ENCODE measurements at places on chromosomes 1 and 21.

- no peak for DNase-seq
Observed at GRCh38 chr1:48939042-48939441, 162.4 kb upstream of the BEND5 start.

DNA sequence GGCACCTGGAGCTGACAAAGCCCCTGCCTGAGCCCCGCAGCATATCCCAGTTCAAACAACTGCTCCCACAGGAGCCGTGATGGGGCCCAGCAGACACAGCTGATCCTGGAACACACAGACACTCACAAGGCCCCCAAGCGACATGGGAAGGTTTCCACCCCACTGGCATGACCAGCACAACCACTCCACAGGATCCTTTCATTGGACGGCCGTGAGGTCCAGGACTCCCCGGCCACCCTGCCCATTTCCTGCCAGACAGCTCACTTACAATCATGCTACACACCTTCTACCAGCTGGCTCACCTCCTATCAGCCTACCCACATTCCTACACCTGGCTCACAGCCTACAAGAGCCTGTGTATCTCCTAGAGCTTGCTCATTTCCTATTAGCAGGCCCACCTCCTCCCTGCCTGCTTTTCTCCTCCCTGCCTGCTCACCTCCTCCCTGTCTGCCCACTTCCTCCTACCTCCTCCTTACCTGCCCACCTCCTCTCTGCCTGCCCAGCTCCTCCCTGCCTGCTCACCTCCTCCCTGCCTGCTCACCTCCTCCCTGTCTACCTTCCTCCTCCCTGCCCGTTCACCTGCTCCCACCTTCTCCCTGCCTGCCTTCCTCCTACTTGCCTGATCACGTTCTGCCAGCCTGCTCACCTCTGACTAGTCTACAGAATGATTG is 73.9 kb downstream of the MATN1 start:
- DNase-seq: no peak

DNA sequence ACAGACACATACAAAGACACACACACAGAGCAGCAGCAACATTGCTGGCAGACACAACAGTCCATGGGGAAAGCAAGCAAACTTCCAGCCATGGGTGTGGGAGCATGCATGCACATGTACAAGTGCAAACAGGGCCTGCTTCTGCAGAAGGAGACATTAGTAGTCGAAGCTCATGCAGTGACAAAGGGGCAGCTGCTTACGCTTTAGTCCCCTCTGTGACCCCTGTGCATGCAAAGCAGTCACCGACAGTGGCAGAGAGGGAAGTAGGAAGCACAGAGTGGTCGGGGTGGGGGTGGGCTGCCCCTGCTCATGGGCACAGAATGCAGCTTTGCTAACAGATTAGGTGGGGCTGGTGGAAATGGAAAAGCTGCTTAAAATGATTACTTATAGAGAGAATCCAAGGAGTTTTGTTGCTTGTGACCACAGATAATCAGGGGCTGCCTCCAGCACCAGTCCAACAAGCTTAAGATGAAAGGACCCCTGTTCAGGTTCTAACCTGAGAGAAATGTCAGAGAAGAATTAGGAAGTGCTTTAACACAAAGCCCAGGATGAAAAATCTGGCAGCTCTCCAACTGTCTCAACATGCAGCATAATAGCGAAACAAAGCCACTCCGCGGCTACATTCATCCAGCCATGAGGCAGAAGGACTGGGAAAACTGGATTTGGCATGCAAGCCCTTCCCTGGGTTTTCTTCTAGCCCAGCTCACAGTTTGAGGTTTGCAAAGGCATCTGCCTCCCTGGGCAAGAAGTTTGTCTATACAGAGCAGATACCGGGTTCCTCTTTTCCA is 378.9 kb downstream of the KCNH1 start:
- peak; percentile 46 for DNase-seq

- DNase-seq: no peak
Observed at GRCh38 chr1:1173061-1173792, 453 bp upstream of the TTLL10 start.

DNA sequence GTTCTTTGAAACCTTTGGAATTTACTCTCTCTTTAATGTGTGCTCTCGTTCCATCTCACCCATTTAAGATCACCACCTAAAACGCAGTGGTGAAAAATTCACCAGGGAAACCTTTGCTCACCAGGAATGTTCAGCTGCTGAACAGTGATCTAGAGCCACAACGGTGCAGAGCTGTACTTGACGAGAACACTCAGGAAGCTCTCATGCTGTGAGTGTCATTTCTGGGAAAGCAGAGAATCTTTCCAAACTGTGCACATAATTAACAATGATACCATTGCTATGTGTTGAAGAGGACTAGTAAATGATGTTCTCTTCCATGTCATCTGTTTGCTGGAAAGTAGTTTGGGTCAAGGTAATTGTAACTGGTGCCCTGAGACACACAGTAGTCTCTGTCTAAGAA is 117.1 kb downstream of the ZZZ3 start:
- no peak for DNase-seq

DNA sequence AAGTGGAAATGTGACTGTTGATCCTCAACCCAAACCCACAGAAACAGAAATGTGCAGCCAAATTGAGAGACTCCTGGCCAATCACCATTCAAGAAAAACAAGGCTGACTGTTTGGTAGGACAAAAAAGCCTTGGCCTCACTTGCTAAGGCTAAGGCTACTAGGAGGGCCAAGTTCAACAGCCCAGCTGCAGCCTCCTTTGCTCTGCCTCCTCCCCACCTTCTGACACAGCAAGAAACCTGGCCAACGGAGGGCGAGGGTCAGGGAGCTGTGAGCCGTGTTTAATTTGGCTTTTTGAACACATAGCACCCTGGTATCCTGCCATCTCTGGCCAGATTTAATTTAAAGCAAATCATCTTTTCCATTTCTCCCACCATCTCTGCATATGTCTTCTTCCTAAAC is 165.8 kb upstream of the RAB4A start:
- DNase-seq: no peak

- DNase-seq: no peak
Observed at GRCh38 chr1:164713456-164714207, 154.6 kb downstream of the PBX1 start.

DNA sequence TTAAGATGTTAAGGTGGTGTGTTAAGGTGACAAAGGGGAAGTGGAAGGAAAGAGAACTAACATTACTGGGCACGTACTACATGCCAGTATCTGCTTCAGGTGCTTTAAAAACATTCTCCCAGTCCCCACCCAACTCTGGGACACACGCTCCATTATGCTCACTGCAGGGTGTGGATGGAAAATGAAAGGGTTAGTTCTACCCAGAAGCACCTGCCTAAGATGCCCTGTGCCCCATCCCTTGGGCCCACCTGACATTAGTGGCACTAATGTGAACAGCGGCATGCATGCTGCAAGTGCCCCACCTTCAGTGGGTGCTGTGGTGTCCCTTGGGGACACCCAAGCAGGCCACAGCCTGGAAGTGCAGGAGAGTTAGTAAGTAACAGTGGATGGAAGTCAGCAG is 82.9 kb upstream of the CXADR start:
- DNase-seq: no peak

DNA sequence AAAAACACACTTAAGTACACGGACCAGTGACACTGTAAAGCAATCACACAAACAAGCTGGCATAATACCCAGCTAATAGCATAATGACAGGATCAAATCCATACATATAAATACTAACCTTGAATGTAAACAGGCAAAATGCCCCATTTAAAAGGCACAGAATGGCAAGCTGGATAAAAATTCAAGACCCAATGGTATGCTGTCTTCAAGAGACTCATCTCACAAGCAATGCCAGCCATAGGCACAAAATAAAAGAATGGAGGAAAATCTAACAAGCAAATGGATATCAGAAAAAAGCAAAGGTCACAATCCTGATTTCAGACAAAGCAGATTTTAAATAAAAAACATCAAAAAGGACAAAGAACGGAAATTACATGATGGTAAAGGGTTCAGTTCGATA is 79.1 kb upstream of the PTGFR start:
- DNase-seq: no peak

- DNase-seq: peak; percentile 16
Observed at GRCh38 chr21:44374601-44375280, 21.3 kb downstream of the TRPM2 start.

DNA sequence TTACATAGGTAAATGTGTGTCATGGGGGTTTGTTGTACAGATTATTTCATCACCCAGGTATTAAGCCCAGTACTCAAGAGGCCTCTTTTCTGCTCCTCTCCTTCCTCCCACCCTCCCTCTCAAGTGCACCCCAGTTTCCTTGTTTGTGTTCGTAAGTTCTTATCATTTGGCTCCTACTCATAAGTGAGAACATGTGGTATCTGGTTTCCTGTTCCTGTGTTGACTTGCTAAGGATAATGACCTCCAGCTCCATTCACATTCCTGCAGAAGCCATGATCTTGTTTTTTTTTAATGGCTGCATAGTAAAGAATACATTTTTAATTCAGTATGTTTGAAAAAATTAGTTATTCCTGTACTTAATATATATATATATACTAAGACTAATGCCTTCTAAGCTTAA is 107.7 kb downstream of the CLDN17 start:
- no peak for DNase-seq

DNA sequence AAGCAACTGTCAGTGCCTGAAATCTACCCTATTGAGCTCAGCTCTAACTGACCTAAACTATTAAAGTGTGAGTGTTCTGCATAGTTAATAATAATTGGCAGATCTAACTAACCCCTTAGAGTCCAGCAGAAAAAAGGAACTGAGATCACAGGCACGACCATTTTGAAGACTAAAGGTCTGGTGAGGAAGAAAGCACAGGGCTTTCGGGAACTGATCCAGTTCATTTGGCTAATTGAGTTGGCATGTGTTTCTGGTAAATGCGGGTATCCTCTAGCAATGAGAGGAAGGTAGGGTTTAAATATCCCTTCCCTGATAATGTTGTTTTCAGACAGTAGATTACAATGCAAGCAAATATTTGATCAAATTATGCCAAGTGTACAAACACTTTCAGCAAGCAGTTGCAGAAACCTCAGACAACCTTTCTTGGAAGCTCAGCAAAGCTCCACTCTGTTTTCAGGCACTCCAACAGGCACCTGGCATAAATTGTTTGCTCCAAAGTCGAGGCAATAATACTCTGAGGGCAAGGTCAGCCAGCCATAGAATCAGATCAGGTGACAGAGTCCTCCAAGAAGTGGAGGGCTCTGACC is 100.8 kb downstream of the KCNK1 start:
- DNase-seq: no peak

DNA sequence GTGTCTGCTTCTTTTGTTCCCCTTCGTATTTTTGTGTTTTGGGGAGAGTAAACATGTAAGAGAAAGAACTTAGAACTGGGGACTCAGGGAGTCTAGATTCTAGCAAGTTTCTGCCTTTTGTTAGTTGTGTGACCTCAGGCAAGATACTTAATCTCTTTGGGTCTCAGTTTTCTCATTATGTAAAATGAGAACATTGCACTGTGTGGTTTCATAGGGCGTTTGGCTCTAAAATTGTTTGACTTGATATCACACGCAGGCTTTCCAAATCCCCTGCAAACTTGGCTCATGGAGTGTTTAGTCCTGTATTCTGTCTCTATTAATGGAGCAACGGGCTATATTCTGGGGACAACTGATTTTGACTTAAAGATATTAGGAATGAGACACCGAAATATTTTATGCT is 57.7 kb downstream of the NTNG1 start:
- no peak for DNase-seq

- no peak for DNase-seq
Observed at GRCh38 chr1:205568469-205569361, 63.1 kb downstream of the ELK4 start.

DNA sequence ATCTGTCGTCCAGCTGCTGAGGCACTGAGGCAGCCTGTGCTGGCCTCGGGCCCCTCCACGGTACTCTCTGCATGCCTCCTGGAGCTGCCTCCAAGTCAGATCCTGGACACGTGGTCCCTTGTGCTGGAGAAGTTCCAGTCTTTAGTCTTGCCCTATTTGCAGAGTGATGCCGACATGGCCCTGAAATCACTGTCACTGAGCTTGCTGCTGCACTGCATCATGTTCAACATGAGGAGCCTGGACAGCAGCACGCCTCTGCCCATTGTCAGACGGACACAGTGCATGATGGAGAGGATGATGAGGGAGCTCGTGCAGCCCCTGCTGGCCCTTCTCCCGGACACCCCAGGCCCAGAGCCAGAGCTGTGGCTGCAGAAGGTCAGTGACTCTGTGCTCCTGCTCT is 10.0 kb downstream of the URB2 start:
- no peak for DNase-seq

- peak; percentile 43 for DNase-seq
Observed at GRCh38 chr1:118151312-118151937, 33.6 kb downstream of the SPAG17 start.

- DNase-seq: no peak
Observed at GRCh38 chr1:17016317-17016661, 4.6 kb upstream of the ATP13A2 start.

DNA sequence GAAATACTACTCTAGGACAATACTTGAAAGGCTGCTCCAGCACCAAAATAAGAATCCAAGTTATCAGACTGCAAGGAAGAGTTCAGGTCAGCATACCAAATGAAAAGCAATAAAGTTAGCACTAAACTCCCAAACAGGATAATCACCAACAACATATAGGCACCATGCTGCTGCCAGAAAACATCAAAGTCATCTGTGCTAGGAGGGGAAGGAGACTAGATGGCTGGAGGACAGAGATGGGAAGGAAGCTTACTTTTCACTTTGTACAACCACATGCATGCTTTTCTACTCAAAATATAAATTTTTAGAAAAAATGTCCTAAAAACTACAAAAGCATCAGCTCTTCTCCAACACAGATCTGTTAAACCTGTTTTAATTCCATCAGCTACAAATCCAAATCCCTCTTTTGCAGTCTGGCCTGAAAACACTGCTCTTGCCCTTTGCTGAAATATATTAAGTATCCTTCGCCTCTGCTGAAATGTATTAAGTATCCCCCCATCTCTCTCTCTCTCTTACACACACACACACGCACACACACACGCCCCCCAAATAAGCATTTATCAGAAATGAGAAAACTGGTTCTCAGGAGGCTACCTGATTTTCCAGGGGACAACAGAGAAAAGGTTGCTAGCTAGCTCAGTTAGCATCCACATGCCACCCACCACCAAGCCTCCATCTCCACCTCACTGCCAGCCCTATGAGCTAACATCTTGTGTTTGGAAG is 1.5 kb downstream of the GATAD2B start:
- DNase-seq: no peak

DNA sequence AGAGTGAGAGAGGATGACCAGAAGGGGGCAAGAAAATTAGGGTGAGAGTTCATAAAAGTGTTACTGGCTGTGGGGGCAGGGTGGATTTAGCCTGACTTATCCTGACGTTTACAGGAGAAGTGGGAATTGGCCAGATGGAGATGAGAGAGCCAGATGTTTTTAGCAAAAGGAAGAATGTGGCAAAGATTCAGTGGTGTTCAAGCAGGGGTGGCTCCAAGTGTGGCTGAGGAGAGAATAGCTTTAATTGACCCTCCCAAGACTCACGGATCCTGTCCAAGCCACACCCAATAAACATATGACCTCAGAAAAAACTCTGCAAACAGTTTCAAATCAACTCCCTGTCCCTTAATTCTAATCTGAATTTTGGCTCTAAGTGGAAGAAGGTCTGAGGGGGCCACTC is 35.2 kb upstream of the EDEM3 start:
- DNase-seq: no peak

DNA sequence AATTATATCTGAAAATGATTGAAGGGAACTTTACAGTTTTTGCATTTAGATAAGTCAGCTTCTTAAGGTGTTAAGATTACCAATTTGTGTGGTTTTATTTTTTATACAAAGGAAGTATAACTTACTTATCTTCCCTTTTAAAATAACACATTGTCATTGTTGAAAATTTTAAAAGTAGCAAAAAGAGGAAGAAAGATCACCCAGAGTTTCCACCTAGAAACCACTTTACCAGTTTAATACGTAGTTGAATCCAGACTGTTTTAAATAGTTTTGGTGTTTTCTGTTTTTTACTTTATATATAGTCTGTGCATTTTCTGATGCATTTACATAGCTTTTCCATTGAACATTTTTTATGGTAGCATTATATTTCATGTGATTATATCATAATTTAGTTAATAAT is 6.1 kb downstream of the CCDC18 start:
- no peak for DNase-seq
